ENCODE measurements at places on chromosomes 3 and 15.

DNA sequence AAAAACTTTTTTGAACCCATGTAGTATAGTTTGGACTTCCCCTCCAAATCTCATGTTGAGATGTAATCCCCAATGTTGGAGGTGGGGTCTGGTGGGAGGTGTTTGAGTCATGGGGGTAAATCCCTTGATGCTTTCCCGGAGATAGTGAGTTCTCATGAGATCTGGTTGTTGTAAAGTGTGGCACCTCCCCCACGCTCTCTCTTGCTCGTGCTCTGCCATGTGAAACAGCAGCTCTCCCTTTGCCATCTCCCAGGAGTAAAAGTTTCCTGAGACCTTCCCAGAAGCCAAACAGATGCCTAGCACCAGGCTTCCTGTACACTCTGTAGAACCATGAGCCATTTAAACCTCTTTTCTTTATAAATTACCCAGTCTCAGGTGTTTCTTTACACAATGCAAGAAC is 16.0 kb upstream of the RNU6-1 start:
- DNase-seq, result no peak
- H3K27me3 ChIP-seq, result no peaks in the 10 kb centered on the region
- no peaks in the 10 kb centered on the region for H3K36me3 ChIP-seq
- peaks cover 13% of the 10 kb centered on the region for H3K4me1 ChIP-seq
- H3K27ac ChIP-seq, result no peak overlapping the region
- no peak overlapping the region for H3K4me3 ChIP-seq

- H3K4me1 ChIP-seq, result no peaks in the 10 kb centered on the region
- no peaks in the 10 kb centered on the region for H3K27me3 ChIP-seq
- DNase-seq, result no peak
- H3K36me3 ChIP-seq, result no peaks in the 10 kb centered on the region
These were observed 74.7 kb downstream of the SPATA16 start for GRCh38 chr3:173066044-173067004.

DNA sequence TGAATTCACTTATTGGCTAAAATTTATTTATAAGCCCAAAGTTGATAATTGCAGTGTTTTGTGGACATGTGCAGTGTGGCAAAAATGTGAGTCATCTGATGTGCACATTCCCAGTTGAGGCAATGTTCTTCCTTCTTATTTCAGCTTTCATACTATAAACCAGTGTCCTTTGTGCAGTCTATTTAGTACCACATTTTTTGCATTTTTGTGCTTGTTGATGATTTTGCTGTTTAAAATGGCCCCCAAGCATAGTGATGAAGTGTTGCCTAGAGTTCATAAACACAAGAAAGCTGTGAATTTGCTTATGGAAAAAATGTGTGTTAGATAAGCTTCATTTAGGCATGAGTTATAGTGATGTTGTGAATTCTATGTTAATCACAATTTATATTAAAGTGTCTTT is 19.4 kb upstream of the IL20RB start:
- no peak for DNase-seq
- no peaks in the 10 kb centered on the region for H3K27me3 ChIP-seq
- H3K36me3 ChIP-seq, result peaks cover 2% of the 10 kb centered on the region
- no peak overlapping the region for H3K4me3 ChIP-seq
- no peaks in the 10 kb centered on the region for H3K4me1 ChIP-seq

DNA sequence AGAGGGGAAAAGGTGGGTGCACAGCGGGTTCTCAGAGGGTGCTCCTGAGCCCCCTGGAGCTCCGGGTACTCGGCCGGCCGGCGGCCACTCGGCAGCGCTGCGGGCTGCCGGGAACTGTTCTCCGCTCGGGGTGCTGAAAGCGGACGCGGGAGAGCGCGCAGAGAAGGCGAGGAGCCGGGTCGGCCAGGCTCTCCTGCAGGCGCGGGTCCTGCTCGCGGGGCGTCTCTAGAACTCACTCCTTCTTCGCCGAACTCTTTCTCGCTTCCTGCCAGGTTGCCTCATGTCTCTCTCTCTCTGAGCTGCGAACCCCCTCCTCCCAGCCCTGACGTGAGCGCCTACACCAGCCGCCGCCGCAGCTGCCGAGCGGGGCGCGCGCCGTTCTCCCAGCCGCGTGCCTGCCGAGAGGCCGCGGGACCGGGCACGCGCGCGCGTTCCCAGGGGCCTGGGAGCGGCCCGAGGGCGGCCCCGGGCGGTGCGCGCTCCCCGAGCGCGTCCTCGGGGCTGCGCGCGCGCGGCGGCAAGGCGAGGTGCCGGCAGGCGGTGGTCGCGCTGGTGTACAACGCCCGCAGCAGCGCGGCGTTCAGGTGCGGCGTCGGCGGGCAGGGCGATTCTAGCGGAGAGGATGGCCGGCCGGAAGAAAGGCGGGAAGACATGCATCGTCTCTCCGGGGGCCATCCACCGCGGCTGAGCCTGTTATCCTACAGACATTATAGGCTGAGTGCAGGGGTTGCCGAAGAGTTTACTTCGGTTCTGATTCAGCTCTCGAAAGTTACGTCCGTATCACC is at the start of gene PEX5L:
PEX5L (minus strand) TSS at position 267 of the 785 bp plus-strand sequence. CDS start 338 bp downstream, outside the sequence.
- DNase-seq, result no peak
- no peak within 1 kb of the TSS for H3K27ac ChIP-seq
- H3K27me3 ChIP-seq, result no peaks in the 10 kb centered on the region
- H3K4me3 ChIP-seq, result no peak within 1 kb of the TSS
- H3K4me1 ChIP-seq, result no peaks in the 10 kb centered on the region
- no peaks in the 10 kb centered on the region for H3K36me3 ChIP-seq

DNA sequence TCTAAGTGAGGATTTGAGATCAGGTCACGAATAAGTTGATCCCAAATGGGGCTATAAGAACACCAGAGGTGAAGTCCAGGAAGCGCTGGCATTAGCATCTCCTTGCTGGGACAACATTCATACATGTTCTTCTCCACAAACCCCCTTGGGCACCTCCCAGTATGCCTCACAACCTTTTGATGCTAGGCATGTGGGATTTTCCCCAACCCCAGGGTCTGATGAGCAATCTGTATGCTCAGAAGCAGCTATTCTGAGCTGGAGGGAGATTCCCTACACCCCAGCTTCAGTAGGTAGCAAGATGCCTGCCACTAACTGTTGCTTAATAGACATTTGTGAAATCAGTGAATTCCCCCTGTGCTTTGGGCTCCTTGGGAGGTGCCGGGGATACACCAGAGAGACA is 32.2 kb downstream of the SLC6A11 start:
- DNase-seq, result no peak
- no peak overlapping the region for H3K27ac ChIP-seq
- H3K27me3 ChIP-seq, result peaks cover 47% of the 10 kb centered on the region
- no peaks in the 10 kb centered on the region for H3K4me1 ChIP-seq
- H3K36me3 ChIP-seq, result no peaks in the 10 kb centered on the region

- H3K27me3 ChIP-seq, result no peaks in the 10 kb centered on the region
- H3K36me3 ChIP-seq, result peaks cover 17% of the 10 kb centered on the region
- no peak for DNase-seq
- no peak overlapping the region for H3K27ac ChIP-seq
- no peaks in the 10 kb centered on the region for H3K4me1 ChIP-seq
These were observed 4.5 kb downstream of the QTRT2 start for GRCh38 chr3:114060906-114061655.

GRCh38 chr3:41178576-41178975 is 20.7 kb upstream of the CTNNB1 start:
- H3K4me3 ChIP-seq, result no peak overlapping the region
- H3K27me3 ChIP-seq, result peaks cover 8% of the 10 kb centered on the region
- DNase-seq, result no peak
- no peaks in the 10 kb centered on the region for H3K4me1 ChIP-seq
- no peak overlapping the region for H3K27ac ChIP-seq

DNA sequence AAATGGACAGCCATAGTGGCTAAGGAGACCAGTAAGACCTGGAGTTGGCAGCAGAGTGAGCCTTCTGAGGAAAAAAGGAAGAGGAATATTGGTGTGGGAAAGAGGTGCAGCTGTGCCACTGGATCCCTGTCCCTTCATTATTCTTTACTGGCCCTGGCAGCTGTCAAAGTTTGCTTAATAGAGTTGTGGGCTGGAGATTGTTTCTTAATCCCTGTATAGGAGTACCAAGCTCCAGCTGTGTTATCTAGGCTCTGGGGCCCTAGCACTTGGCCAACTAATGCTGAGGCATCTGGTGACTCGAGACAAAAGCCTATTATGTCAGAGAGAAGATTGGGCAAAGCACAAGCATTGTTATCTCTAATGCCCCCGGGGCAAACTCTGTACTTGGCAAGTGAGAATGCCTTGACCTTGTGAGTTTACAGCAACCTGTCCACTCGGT is 61.4 kb downstream of the ZNF609 start:
- peaks cover 3% of the 10 kb centered on the region for H3K4me1 ChIP-seq
- H3K4me3 ChIP-seq, result no peak overlapping the region
- no peaks in the 10 kb centered on the region for H3K27me3 ChIP-seq
- no peaks in the 10 kb centered on the region for H3K36me3 ChIP-seq

- H3K36me3 ChIP-seq, result no peaks in the 10 kb centered on the region
- H3K4me1 ChIP-seq, result no peaks in the 10 kb centered on the region
- DNase-seq, result no peak
- H3K4me3 ChIP-seq, result no peak overlapping the region
- H3K27ac ChIP-seq, result no peak overlapping the region
- H3K27me3 ChIP-seq, result no peaks in the 10 kb centered on the region
These were observed 314.7 kb upstream of the ICE2 start for GRCh38 chr15:60793656-60794055.

DNA sequence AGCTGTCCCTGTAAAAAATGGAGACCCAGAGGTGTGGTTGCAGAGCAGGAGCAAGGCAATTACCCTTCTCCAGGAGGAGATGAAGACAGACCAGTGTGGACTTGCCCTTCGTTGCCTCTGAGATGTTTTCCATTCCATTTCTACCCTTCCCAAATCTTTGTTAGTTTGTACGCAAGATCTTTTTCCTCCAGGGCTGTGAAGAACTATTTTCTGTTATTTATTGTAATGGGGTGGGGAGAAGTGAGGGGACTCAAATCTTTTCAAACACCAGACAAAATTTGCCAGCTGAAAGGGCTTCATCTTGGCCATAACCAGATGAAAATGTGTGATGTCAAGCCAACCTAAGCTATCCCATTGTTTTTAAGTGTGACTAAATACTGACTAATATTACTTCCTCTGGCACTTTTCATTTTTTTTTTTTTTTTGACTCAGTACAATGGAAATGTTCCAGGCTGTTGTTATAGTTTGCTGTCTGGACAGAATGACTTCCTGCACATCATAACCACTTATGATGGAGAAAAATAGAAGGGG is 271.3 kb upstream of the TPRG1 start:
- no peak for DNase-seq
- H3K27me3 ChIP-seq, result no peaks in the 10 kb centered on the region
- H3K4me1 ChIP-seq, result no peaks in the 10 kb centered on the region
- no peaks in the 10 kb centered on the region for H3K36me3 ChIP-seq

DNA sequence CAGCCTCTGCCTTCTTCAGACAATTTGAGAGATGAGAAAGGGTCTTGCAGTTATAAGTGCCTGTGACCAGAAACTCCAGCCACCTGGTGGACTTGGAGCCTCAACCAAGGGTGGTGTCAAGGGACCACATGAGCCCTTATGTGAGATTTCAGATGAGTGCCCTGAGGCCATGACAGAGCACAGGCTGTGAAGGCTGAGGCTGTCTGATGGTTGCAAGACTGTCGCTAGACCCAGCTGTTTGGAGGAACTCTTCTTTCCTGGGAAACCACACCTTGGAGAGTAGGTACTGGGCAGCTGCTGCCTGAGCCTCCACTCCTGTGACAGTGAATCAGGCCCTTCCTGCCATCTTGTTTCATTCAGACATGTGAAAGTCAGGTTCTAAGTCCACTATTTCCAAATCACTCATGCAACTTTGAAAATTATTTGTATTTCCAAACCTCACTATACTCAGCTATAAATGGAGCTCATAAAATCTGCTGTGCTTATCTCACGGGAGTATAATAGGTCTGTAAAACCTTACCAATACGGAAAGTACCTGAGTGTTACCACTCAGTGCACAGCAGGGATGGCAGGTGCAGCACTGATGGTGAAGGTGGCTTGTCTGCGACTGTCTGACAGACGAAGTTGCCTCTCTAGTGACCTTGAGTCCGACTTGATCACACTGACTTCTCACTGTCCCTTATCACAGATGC is 99.4 kb downstream of the RPL39L start:
- H3K27me3 ChIP-seq, result no peaks in the 10 kb centered on the region
- H3K27ac ChIP-seq, result peak overlapping the region; percentile 76
- no peak for DNase-seq
- peaks cover 62% of the 10 kb centered on the region for H3K36me3 ChIP-seq
- H3K4me3 ChIP-seq, result no peak overlapping the region
- peaks cover 18% of the 10 kb centered on the region for H3K4me1 ChIP-seq

GRCh38 chr3:36786921-36787890 is 22.9 kb upstream of the DCLK3 start:
- H3K4me1 ChIP-seq, result no peaks in the 10 kb centered on the region
- H3K27me3 ChIP-seq, result no peaks in the 10 kb centered on the region
- H3K36me3 ChIP-seq, result no peaks in the 10 kb centered on the region
- H3K27ac ChIP-seq, result no peak overlapping the region
- H3K4me3 ChIP-seq, result no peak overlapping the region
- no peak for DNase-seq

DNA sequence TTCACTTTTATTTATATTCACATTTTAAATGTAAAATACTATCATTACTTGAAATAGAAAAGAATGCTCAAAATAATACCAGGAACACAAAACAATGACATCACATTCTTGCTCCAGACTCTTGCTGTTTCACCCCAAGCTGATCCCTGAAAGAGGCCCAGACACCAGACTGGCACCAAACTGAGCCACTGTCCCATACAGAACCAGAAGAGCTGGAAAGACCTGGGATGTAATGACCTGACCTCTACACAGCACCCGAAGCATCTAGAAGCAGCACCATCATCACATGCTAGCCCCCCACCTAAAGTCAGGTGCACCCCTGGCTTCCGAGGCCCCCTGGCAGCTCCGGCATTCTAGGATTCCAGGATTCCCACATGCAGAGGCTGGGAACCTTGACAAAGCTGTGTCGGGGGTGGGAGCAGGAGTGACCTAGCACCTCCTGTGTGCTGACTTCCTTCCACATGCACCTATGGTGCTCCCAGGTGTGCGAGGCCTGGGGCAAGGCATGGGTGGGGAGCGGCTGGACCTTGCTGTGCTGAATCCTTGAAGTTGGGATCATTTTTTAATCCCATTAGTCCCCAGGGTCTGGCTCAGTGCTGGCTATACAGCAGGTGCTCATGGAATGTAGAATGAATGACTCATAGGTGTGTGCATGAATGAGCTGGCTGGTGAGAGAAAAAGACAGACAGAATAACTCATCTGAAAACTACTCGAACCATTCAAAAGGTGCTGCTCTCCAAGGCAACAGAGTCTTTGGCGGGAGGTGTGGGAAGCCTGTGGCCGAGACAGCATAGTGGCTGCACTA is 144.7 kb upstream of the IQSEC1 start:
- no peaks in the 10 kb centered on the region for H3K36me3 ChIP-seq
- no peak for DNase-seq
- peaks cover 64% of the 10 kb centered on the region for H3K27me3 ChIP-seq
- no peak overlapping the region for H3K4me3 ChIP-seq
- no peak overlapping the region for H3K27ac ChIP-seq

DNA sequence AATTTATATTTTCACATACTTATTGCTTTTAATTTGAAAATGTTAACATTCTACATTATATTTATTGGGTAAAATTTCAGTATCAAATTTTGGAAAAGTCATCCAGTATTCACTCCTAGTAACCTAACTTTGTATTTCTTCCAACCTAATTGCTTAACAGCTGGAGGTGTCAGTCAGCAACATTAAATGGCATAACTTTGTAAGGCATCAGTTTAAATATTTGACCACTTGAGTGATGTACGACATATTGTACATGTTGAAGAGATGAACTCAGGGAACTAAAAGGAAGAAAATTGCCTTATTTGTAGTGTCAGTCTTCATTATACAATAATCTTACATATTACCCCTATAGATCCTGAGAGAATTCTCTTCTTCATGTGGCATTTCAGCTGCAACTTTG is 326.8 kb downstream of the NAALADL2 start:
- no peaks in the 10 kb centered on the region for H3K4me1 ChIP-seq
- no peaks in the 10 kb centered on the region for H3K27me3 ChIP-seq
- H3K36me3 ChIP-seq, result no peaks in the 10 kb centered on the region
- no peak overlapping the region for H3K27ac ChIP-seq
- no peak for DNase-seq

All from K562 (cell line).